Spinal cord (tissue), 10 donors: ENCODE measurements at places on chromosomes 16 and 17. TPM values are rescaled to one million over a fixed set of nuclear protein-coding genes. Genes with fewer than 3 reads are reported as not detected.

The KRTAP4-1 gene
- not detected for polyA plus RNA-seq

The EVI2B gene
- polyA plus RNA-seq: 4.5 TPM

The LASP1 gene
- 125 TPM for polyA plus RNA-seq

The KRTAP3-2 gene
- not detected for polyA plus RNA-seq

The GRAP gene
- polyA plus RNA-seq: 5.5 TPM
